Fibroblast of lung (primary cell): ENCODE measurements at places on chromosomes 7 and 10. TPM values are rescaled to one million over a fixed set of nuclear protein-coding genes. Genes with fewer than 3 reads are reported as not detected.

GRCh38 chr7:11935905-11936304, 103.9 kb upstream of the THSD7A start:
- H3K36me3 ChIP-seq, result no peaks in the 10 kb centered on the region
- H3K27ac ChIP-seq, result no peak overlapping the region
- H3K4me3 ChIP-seq, result no peak overlapping the region
- H3K4me1 ChIP-seq, result no peaks in the 10 kb centered on the region
- DNase-seq, result peak; percentile 52
- no peaks in the 10 kb centered on the region for H3K27me3 ChIP-seq

DNA sequence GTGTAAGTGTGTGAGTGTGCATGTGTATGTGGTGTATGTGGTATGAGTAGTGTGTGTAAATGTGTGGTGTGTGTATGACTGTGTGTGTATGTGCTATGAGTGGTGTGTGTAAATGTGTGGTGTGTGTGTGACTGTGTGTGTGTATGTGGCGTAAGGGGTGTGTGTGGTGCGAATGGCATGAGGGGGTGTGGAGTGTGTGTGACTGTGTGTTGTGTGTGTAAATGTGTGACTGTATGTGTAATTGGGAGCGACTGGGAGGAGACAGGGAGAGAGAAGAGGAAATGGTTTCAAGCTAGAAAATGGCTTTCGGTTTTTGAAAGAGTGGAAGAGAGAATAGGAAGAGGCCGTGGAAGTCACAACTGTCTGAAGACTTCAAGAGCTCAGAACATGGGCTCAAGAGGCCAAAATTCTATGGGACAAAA, 23.6 kb upstream of the GATAD1 start:
- no peak overlapping the region for H3K4me3 ChIP-seq
- no peaks in the 10 kb centered on the region for H3K36me3 ChIP-seq
- DNase-seq, result no peak
- H3K27ac ChIP-seq, result no peak overlapping the region
- no peaks in the 10 kb centered on the region for H3K27me3 ChIP-seq

DNA sequence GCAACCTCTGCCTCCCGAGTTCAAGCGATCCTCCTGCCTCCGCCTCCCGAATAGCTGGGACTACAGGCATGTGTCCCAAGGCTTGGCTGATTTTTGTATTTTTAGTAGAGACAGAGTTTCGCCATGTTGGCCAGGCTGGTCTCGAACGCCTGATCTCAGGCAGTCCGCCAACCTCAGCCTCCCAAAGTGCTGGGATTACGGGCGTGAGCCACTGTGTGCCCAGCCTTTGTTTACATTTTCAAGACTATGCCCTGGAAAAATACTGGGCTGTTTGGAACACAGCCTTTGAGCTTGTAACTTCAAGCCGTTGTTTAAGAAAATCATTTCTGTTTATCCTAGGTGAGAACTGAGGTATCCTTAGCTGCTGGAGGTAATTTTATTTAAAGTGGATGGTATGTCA, 1.9 kb downstream of the ZKSCAN1 start:
- H3K4me3 ChIP-seq, result peak overlapping the region; percentile 98
- no peak for DNase-seq
- H3K36me3 ChIP-seq, result no peaks in the 10 kb centered on the region
- H3K27me3 ChIP-seq, result no peaks in the 10 kb centered on the region

GRCh38 chr7:114901771-114902170, 20.1 kb upstream of the MDFIC start:
- H3K36me3 ChIP-seq, result no peaks in the 10 kb centered on the region
- no peaks in the 10 kb centered on the region for H3K27me3 ChIP-seq
- no peak overlapping the region for H3K4me3 ChIP-seq
- no peak overlapping the region for H3K27ac ChIP-seq

Gene COMTD1
- total RNA-seq, result 5.6 and 8.3 TPM in 2 replicates

Gene EPO
- total RNA-seq, result not detected in 2 replicates

Gene MSANTD7
- 14.4 and 14.9 TPM in 2 replicates for total RNA-seq
